ENCODE measurements at places on chromosomes 6 and 20. TPM values are rescaled to one million over a fixed set of nuclear protein-coding genes. Genes with fewer than 3 reads are reported as not detected.

GRCh38 chr6:79038061-79038460, 40.0 kb downstream of the PHIP start:
- no peaks in the 10 kb centered on the region for H3K4me1 ChIP-seq
- H3K27ac ChIP-seq = no peak overlapping the region
- no peaks in the 10 kb centered on the region for H3K36me3 ChIP-seq
- no peak overlapping the region for H3K4me3 ChIP-seq

The BCL2L1 gene
- total RNA-seq = 55.9 TPM

GRCh38 chr20:62760856-62761758, 35.2 kb upstream of the MRGBP start:
- no peak for DNase-seq
- no peaks in the 10 kb centered on the region for H3K4me1 ChIP-seq
- no peaks in the 10 kb centered on the region for H3K27me3 ChIP-seq
- no peak overlapping the region for H3K27ac ChIP-seq
- no peak overlapping the region for H3K4me3 ChIP-seq

The MAP1LC3A gene
- 46.2 TPM for total RNA-seq

The C2 gene
- total RNA-seq = 7.8 TPM

The RAET1G gene
- total RNA-seq = 0.27 TPM

GRCh38 chr6:11645016-11645415, 107.5 kb downstream of the TMEM170B start:
- no peaks in the 10 kb centered on the region for H3K4me1 ChIP-seq
- no peaks in the 10 kb centered on the region for H3K36me3 ChIP-seq
- DNase-seq = no peak
- no peak overlapping the region for H3K27ac ChIP-seq

- no peak for DNase-seq
- no peaks in the 10 kb centered on the region for H3K27me3 ChIP-seq
- H3K36me3 ChIP-seq = no peaks in the 10 kb centered on the region
- no peak overlapping the region for H3K4me3 ChIP-seq
- no peaks in the 10 kb centered on the region for H3K4me1 ChIP-seq
- no peak overlapping the region for H3K27ac ChIP-seq
Measured at GRCh38 chr20:50642288-50642803, 49.0 kb downstream of the RIPOR3 start.

DNA sequence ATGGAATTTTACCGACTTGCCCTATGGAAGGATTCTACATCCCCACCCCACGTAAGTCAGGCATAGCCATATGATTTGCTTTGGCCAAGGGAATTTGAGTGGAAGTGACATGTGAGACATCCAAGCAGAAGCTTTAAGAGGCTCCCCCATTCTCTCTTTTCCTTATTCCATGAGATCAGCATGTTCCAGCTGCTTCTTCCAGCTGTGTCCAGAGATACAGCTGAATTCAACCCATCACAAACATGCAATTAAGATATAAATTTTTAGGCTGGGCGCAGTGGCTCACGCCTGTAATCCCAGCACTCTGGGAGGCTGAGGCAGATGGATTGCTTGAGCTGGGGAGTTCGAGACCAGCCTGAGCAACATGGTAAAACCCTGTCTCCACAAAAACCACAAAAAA, 16.0 kb upstream of the YWHAB start:
- H3K4me1 ChIP-seq = peaks cover 3% of the 10 kb centered on the region
- no peak for DNase-seq
- no peaks in the 10 kb centered on the region for H3K36me3 ChIP-seq

DNA sequence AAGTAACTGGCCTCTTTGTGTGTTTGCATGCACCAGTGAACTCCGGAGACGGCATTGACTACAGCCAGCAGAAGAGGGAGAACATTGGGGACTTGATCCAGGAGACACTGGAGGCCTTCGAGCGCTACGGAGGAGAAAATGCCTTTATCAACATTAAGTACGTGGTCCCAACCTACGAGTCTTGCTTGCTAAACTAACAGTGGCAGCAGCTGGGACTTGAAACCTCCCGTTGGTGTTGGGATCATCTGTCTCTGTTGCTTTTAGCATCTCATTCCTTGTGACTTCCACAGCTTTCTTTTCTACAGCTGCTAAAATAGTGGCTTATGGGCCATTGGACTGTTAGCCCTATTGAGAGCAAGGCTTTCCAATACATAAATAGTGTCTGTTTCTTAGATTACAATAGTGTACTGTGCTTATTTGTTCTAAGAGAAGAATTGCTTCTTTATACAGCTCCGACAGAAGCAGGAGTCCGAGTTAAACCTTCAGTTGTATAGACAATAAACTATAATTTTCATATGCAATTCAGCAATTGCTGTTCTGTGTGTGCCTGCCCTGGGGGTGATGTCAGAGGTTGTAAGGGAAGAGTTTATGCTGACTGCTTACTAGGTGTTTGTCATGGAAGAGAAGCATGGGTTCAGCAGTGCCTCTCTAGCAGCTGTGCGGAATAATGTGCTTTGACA, 99.6 kb upstream of the QKI start:
- H3K4me1 ChIP-seq = no peaks in the 10 kb centered on the region
- no peaks in the 10 kb centered on the region for H3K36me3 ChIP-seq
- H3K27me3 ChIP-seq = no peaks in the 10 kb centered on the region
- no peak overlapping the region for H3K4me3 ChIP-seq
- no peak for DNase-seq

The CDH26 gene
- 0.27 TPM for total RNA-seq

GRCh38 chr6:40000964-40001515, 66.8 kb upstream of the MOCS1 start:
- H3K27ac ChIP-seq = no peak overlapping the region
- H3K4me1 ChIP-seq = no peaks in the 10 kb centered on the region
- no peak for DNase-seq
- no peak overlapping the region for H3K4me3 ChIP-seq

The GHRH gene
- not detected for total RNA-seq

The BPIFB4 gene
- total RNA-seq = not detected

DNA sequence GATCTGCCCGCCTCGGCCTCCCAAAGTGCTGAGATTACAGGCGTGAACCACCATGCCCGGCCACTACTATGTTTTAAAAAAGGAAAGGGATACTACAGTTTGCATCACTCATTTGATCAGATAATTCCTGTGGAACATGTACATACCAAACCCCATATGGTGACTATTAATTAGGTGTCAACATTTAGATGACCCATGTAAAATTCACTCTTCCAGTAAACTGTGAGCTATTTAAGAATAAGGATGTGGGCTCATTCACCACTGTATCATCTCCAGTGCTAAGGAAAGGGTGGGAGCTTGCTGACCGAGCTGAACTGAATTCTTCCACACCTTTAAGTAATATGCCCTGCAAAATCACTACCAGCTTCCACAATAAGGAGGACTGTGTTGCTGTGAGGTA, 127.5 kb downstream of the BTBD9 start:
- no peak for DNase-seq
- no peak overlapping the region for H3K4me3 ChIP-seq
- no peaks in the 10 kb centered on the region for H3K4me1 ChIP-seq

- H3K36me3 ChIP-seq = no peaks in the 10 kb centered on the region
- no peaks in the 10 kb centered on the region for H3K27me3 ChIP-seq
- no peak overlapping the region for H3K27ac ChIP-seq
- no peaks in the 10 kb centered on the region for H3K4me1 ChIP-seq
Measured at GRCh38 chr20:62880935-62881661, 19.5 kb upstream of the TCFL5 start.

The CST4 gene
- not detected for total RNA-seq

The PI16 gene
- 1.2 TPM for total RNA-seq

The TTK gene
- 8.9 TPM for total RNA-seq

The PBOV1 gene
- not detected for total RNA-seq

All from colonic mucosa (tissue), 4 donors.